ENCODE measurements at places on chromosomes 7 and 10.
A peak's percentile ranks its signal among the peaks of the same experiment; 100 is the strongest.

DNA sequence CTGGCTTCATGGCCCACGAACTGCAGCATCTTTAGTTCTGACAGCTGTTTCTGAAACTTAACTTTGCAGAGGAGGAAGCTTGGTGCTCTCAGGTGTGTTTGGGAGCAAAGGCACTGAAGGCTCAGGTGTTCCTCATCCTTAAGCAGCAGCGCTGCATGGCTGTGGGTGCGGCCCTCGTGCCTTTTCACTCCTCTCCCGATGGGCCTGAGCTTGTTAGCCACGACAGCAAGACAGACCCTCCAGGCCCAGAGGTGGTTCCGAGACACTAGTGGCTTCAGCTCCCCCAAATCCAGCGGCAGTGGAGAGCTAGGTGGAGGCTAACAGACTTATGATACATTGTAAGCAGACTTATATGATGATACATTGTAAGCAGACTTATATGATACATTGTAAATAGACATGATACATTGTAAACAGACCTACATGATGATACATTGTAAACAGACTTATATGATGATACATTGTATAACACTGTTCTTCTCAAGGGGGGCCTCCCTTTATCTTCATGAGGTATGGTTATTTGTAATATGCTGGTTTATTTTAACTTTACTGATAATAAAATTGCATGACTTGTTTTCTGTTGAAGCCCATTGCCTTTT is 14.1 kb downstream of the PFKP start:
- no peak for DNase-seq

GRCh38 chr10:51244748-51245490 is 170.6 kb downstream of the PRKG1 start:
- peak; percentile 87 for DNase-seq

DNA sequence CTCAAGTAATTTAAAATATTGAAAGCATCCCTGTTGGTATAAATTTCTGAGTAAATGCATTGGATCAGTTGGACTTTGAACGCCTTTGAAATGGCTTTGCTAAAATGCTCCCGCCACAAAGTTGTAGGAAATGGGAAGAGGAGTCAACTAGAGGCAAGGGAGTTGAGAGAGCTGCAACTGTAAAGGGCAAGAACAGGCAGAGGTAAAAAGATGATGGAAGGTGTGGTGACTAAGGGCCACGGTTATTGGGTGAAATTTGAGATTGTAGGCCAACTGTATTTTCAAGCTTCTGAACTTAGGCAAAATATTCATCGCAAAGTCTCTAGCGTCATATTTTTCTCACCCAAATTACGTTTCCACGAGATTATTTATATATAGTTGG is 595 bp upstream of the SUMF2 start:
- no peak for DNase-seq

DNA sequence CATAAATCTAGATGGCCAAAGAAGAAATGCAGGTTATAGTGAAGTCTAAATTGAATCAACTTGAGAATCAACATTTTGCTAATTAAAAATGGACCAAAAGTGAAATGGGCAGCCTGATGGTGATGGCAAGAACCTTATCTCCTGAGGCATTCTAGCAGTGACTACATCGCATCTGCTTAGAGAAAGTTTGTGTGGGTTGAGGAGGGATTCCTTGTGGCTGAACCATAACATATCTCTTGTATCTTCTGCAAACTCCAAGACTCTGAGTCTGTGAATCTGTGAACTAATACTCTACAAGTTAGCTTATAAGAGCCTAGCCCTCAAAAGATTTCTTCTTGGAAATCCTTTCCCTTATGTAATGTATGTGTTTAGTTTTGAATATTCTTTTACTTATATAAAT is 85.6 kb downstream of the PRKG1 start:
- no peak for DNase-seq

GRCh38 chr7:112366886-112367285 is 83.4 kb upstream of the IFRD1 start:
- DNase-seq: no peak

DNA sequence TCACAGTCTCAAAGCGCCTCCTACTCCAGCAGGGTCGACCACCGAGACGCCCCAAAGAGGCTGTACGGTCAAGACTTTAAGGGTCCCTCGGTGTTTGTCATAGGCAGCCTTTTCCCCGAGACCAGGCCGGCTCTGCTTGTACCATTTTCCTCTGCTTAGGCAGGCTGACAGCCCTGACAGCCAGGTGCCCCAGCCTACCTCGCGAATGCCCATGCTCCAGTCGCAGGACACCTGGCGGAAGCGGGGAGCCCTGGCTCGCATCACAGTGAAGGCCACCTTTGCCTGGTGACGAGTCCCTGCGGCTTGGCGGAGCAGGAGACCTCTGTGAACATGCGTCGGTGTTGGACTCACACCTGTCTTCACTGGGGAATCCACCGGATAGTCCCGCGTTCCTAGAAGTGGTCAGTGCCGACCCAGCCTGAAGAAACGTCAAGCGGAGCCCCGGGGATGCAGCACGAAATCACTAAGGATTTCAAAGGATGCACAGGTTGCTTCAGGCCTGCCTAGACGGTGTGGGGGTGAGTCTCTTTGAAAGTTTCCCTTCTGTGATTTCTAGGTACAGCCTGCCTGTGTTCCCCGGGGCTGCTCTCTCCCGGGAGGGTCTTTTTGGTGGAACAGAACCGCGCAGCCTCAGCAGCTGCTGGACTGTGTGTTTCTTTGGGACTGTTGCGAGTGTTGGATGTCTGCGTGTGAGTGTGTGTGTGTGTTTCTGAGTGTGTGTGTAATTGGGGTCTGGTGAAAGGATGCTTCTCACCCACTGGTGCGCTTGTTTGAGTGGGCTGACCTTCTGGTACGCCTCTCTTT is 30.5 kb upstream of the ZNF273 start:
- DNase-seq: no peak

DNA sequence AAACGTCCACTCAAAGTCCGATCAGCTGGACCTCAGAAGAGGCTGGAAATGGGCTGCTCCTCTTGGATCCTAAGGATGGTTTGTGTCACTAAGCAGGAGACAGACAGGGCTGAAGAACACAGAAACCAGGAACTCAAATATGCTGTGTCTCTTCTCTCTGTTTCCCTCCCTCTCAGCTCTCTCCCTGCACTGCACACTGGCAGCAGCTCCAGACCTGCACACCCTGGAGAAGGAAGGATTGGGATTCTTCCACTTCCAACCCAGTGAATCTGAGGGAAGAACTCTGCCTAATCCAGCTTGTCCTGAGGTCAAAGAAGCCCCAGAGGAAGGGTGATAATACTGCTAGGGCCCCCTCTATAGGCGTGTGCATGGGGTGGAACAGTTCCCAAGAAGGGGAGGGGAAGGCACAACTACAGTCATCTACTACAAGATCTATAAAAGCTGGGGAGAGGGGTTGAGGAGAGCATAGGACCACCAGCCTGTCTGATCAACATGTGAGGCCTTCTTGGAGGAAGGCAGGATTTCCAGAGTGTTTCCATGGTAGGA is 22.7 kb upstream of the ZCCHC24 start:
- no peak for DNase-seq

All from brain (organoid and tissue), 16 donors.